MM.1S (cell line): ENCODE measurements at places on chromosomes 11 and 22.

GRCh38 chr11:76686261-76687079 lies 15.9 kb upstream of the LRRC32 start:
- H3K4me1 ChIP-seq: no peaks in the 10 kb centered on the region
- H3K27me3 ChIP-seq: no peaks in the 10 kb centered on the region
- no peak overlapping the region for H3K4me3 ChIP-seq
- no peaks in the 10 kb centered on the region for H3K36me3 ChIP-seq
- no peak for DNase-seq

- no peaks in the 10 kb centered on the region for H3K4me1 ChIP-seq
- no peak overlapping the region for H3K27ac ChIP-seq
- no peak overlapping the region for H3K4me3 ChIP-seq
- H3K36me3 ChIP-seq: no peaks in the 10 kb centered on the region
These were observed 4.2 kb upstream of the FXYD2 start for GRCh38 chr11:117828611-117829368.

GRCh38 chr11:123180574-123180973 lies 14.5 kb downstream of the CLMP start:
- no peaks in the 10 kb centered on the region for H3K4me1 ChIP-seq
- no peak overlapping the region for H3K27ac ChIP-seq
- DNase-seq: no peak
- H3K4me3 ChIP-seq: no peak overlapping the region
- H3K27me3 ChIP-seq: no peaks in the 10 kb centered on the region

- no peaks in the 10 kb centered on the region for H3K36me3 ChIP-seq
- H3K27me3 ChIP-seq: no peaks in the 10 kb centered on the region
- peak; percentile 55 for DNase-seq
- H3K4me1 ChIP-seq: peaks cover 41% of the 10 kb centered on the region
These were observed 2.6 kb upstream of the SLC5A1 start for GRCh38 chr22:32040324-32040904.

GRCh38 chr11:111569476-111569875 lies 29.0 kb downstream of the LAYN start:
- H3K36me3 ChIP-seq: no peaks in the 10 kb centered on the region
- DNase-seq: no peak
- H3K4me3 ChIP-seq: no peak overlapping the region
- no peak overlapping the region for H3K27ac ChIP-seq

DNA sequence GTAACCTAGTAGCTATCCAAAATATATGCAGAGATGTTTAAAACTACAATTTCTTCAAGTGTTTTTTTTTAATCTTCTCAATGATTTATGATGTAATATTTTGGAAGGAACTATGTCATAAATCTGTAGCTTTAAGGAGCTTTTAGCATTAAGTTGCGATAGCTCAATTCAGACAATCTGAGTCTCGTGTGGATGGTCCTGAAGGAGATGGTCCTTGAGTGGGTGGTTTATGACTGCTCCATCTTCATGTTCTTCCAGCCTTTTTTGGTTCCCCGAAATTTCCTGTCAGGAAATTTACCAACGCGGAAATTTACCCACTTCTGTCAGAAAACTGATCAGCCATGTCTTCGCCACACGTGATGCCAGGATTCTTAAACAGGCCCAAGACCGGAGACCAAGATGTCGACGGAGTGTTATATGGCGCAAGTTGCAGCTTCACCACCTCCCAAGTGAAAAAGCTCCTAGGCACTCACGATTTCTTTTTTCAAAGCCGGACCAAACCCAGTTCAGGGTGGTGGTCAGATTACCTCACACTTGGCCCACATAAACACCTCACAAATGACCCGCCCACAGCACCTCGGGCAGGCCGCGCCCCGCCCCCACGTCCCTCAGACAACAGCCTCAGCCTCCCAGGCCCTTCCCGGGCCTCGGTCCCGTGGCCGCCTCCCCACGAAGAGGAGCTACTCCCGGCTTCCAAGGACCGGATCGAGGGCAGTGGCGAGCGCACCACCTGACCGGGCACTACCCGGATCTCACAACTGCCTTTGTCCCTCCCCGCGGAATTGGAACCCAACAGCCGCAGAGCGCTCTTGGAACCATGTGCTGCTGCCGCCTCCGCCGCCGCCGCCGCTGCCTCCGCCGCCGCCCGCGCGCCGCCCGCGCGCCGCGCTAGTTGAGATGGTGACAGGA lies at the start of gene MORC2:
MORC2 (minus strand) TSS at position 760 of the 909 bp plus-strand sequence. CDS start 885 bp downstream, outside the sequence.
- H3K27me3 ChIP-seq: no peaks in the 10 kb centered on the region
- H3K36me3 ChIP-seq: peaks cover 21% of the 10 kb centered on the region
- peaks cover 7% of the 10 kb centered on the region for H3K4me1 ChIP-seq
- peak within 1 kb of the TSS; percentile 78 for H3K4me3 ChIP-seq
- peak within 1 kb of the TSS; percentile 69; the same call in 1 of the 2 replicates for H3K27ac ChIP-seq

- peaks cover 4% of the 10 kb centered on the region; the same call in 1 of the 2 replicates for H3K4me1 ChIP-seq
- H3K27ac ChIP-seq: no peak within 1 kb of the TSS
- H3K4me3 ChIP-seq: peak within 1 kb of the TSS; percentile 78
- no peak for DNase-seq
These were observed at the start of gene MDK for GRCh38 chr11:46381048-46381818. TSS of gene MDK (plus strand) at chr11:46381669. CDS start at chr11:46382058, 389 bp downstream.

GRCh38 chr11:19290356-19290755 lies 49.6 kb upstream of the E2F8 start:
- no peak overlapping the region for H3K27ac ChIP-seq
- H3K36me3 ChIP-seq: no peaks in the 10 kb centered on the region
- no peak for DNase-seq
- H3K4me1 ChIP-seq: no peaks in the 10 kb centered on the region
- no peaks in the 10 kb centered on the region for H3K27me3 ChIP-seq

- H3K4me3 ChIP-seq: no peak overlapping the region
- DNase-seq: no peak
- H3K36me3 ChIP-seq: no peaks in the 10 kb centered on the region
- H3K4me1 ChIP-seq: no peaks in the 10 kb centered on the region
- no peak overlapping the region for H3K27ac ChIP-seq
These were observed 75.4 kb upstream of the LDLRAD3 start for GRCh38 chr11:35868491-35868890.

GRCh38 chr11:117866526-117866925 lies 9.9 kb downstream of the FXYD6 start:
- DNase-seq: no peak
- H3K4me3 ChIP-seq: no peak overlapping the region
- peaks cover 22% of the 10 kb centered on the region for H3K27me3 ChIP-seq
- H3K36me3 ChIP-seq: no peaks in the 10 kb centered on the region

GRCh38 chr11:24356501-24356900 lies 140.4 kb upstream of the LUZP2 start:
- no peak overlapping the region for H3K4me3 ChIP-seq
- no peak overlapping the region for H3K27ac ChIP-seq
- H3K27me3 ChIP-seq: no peaks in the 10 kb centered on the region
- DNase-seq: no peak
- H3K36me3 ChIP-seq: no peaks in the 10 kb centered on the region

GRCh38 chr11:62337303-62338181 lies at the start of gene ASRGL1:
TSS of gene ASRGL1 (plus strand) at chr11:62337448. CDS start at chr11:62337978, 530 bp downstream.
- H3K36me3 ChIP-seq: no peaks in the 10 kb centered on the region
- peak; percentile 92 for DNase-seq
- no peaks in the 10 kb centered on the region for H3K4me1 ChIP-seq
- H3K27ac ChIP-seq: no peak within 1 kb of the TSS
- H3K4me3 ChIP-seq: peak within 1 kb of the TSS; percentile 93
- H3K27me3 ChIP-seq: peaks cover 14% of the 10 kb centered on the region; the same call in 1 of the 2 replicates

GRCh38 chr22:20552443-20553401 lies 45.3 kb downstream of the MED15 start:
- H3K4me3 ChIP-seq: no peak overlapping the region
- H3K27ac ChIP-seq: no peak overlapping the region
- DNase-seq: no peak
- no peaks in the 10 kb centered on the region for H3K27me3 ChIP-seq
- no peaks in the 10 kb centered on the region for H3K4me1 ChIP-seq

- H3K4me1 ChIP-seq: no peaks in the 10 kb centered on the region
- no peak for DNase-seq
- no peaks in the 10 kb centered on the region for H3K36me3 ChIP-seq
- H3K4me3 ChIP-seq: no peak overlapping the region
These were observed 140.6 kb downstream of the AASDHPPT start for GRCh38 chr11:106218106-106218505.

GRCh38 chr11:65872586-65873317 lies at the start of gene EFEMP2:
TSS of gene EFEMP2 (minus strand) at chr11:65872800. CDS start at chr11:65872354, 446 bp downstream.
- H3K27ac ChIP-seq: peak within 1 kb of the TSS; percentile 40; the same call in 1 of the 2 replicates
- no peaks in the 10 kb centered on the region for H3K36me3 ChIP-seq
- peak within 1 kb of the TSS; percentile 73 for H3K4me3 ChIP-seq
- H3K4me1 ChIP-seq: 0 out of 2 replicates have a peak, but pooled peaks cover 4% of the 10 kb centered on the region
- no peaks in the 10 kb centered on the region for H3K27me3 ChIP-seq

- H3K4me3 ChIP-seq: no peak overlapping the region
- DNase-seq: no peak
- H3K27me3 ChIP-seq: no peaks in the 10 kb centered on the region
- H3K36me3 ChIP-seq: peaks cover 3% of the 10 kb centered on the region; the same call in 1 of the 2 replicates
- H3K4me1 ChIP-seq: no peaks in the 10 kb centered on the region
- no peak overlapping the region for H3K27ac ChIP-seq
These were observed 11.9 kb downstream of the PCSK7 start for GRCh38 chr11:117219995-117220394.

DNA sequence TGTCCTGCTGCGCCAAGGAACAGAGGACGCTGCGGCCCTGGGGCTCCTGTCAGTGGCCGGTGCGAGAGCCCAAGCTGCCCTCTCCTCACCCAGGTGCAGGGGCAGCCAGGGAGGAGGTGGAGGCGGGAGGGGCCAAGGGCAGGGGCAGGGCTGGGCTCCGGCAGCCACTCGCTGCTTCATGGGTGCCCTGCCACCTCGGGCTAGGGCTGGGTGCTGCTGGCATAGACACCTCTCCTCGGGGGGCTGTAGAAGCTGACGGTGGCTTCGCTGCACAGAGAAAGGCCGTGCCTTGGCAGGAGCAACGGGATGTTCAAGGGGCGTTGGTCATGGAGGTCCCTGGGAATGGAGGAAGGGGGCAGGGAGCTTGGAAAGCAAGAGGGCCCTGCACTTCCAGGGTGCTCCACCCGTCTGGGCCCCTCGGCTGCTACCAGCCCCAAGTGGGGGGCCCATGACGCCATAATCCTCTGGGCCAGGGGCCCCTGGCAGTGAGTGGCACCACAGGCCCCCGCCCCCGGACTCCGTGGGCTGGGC lies 1.6 kb upstream of the TBX1 start:
- no peak for DNase-seq
- no peaks in the 10 kb centered on the region for H3K36me3 ChIP-seq
- no peak overlapping the region for H3K27ac ChIP-seq
- no peak overlapping the region for H3K4me3 ChIP-seq

- H3K36me3 ChIP-seq: no peaks in the 10 kb centered on the region
- peak; percentile 84 for DNase-seq
- H3K27ac ChIP-seq: peak overlapping the region; percentile 89
- no peak overlapping the region for H3K4me3 ChIP-seq
- peaks cover 30% of the 10 kb centered on the region for H3K4me1 ChIP-seq
- no peaks in the 10 kb centered on the region for H3K27me3 ChIP-seq
These were observed 447.4 kb downstream of the BRD1 start for GRCh38 chr22:49380095-49380827.

- no peak overlapping the region for H3K4me3 ChIP-seq
- H3K4me1 ChIP-seq: no peaks in the 10 kb centered on the region
- H3K36me3 ChIP-seq: 0 out of 2 replicates have a peak, but pooled peaks cover 3% of the 10 kb centered on the region
These were observed 87.1 kb downstream of the BCR start for GRCh38 chr22:23267226-23268043.

GRCh38 chr11:77547863-77548551 lies 41.7 kb upstream of the AQP11 start:
- H3K4me1 ChIP-seq: peaks cover 10% of the 10 kb centered on the region
- H3K27ac ChIP-seq: no peak overlapping the region
- peak; percentile 70 for DNase-seq
- H3K36me3 ChIP-seq: no peaks in the 10 kb centered on the region

DNA sequence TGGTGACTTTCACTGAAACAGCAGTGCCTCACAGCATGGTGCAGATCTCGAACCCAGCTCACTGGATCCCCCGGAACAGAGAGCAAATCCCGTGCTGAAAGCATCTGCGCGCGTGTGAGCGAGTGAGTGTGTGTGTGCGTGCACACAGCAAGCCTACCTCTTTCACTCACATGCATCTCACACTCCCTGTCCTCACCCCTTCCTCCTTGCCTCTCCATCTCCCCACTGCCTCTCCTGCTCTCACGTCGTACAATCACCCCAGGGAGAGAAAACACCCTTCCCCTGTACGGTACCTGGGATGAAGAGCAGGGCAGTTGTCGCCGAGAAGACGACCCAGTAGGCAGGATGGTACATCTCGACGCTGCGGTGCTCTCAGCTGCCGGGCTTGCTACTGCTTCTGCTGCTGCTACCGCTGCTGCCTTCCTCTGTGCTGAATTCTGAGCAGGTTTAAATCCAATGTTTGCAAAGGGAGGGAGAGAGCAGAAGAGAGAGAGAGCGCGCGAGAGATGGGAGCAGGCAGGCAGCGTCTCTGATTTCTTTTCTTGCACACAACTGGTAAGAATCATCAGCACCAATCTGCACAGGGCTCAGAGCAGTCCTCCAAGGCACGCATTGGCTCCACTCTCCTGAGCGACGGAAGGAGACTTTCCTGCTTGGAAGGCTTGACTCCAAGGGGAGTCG lies at the start of gene OPCML:
OPCML (minus strand) TSS at position 531 of the 681 bp plus-strand sequence.
- no peaks in the 10 kb centered on the region for H3K4me1 ChIP-seq
- H3K27me3 ChIP-seq: no peaks in the 10 kb centered on the region
- H3K27ac ChIP-seq: no peak within 1 kb of the TSS

- H3K4me1 ChIP-seq: no peaks in the 10 kb centered on the region
- no peak overlapping the region for H3K27ac ChIP-seq
- no peaks in the 10 kb centered on the region for H3K27me3 ChIP-seq
- DNase-seq: no peak
These were observed 25.1 kb upstream of the CAPRIN1 start for GRCh38 chr11:34026432-34026831.

DNA sequence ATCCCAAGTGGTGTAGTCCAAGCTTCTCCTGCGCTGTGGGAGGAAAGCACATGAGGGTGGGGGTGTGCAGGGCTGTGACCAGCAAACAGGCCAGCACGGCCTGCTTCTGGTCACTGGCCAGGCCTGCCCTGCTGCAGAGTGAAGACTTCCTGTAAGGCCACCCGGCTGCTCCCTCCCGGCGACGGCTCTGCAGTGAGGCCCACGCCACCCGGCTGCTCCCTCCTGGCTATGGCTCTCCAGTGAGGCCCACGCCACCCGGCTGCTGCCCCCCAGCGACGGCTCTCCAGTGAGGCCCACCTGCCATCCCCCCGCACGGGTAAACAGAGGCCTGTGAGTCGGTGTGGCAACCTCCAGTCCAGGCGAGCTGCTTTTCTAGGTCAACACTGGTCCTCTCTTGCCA lies 31.4 kb upstream of the BRSK2 start:
- H3K36me3 ChIP-seq: no peaks in the 10 kb centered on the region
- H3K27ac ChIP-seq: no peak overlapping the region
- no peaks in the 10 kb centered on the region for H3K4me1 ChIP-seq

GRCh38 chr22:35981900-35982299 lies 46.7 kb downstream of the RBFOX2 start:
- H3K27ac ChIP-seq: no peak overlapping the region
- no peaks in the 10 kb centered on the region for H3K27me3 ChIP-seq
- H3K4me3 ChIP-seq: no peak overlapping the region
- H3K36me3 ChIP-seq: no peaks in the 10 kb centered on the region
- DNase-seq: no peak

- H3K27me3 ChIP-seq: no peaks in the 10 kb centered on the region
- no peaks in the 10 kb centered on the region for H3K36me3 ChIP-seq
- DNase-seq: peak; percentile 60
These were observed 2.1 kb downstream of the LPXN start for GRCh38 chr11:58573451-58574104.

GRCh38 chr22:19809741-19810140 lies 44.9 kb downstream of the GNB1L start:
- no peak overlapping the region for H3K27ac ChIP-seq
- H3K27me3 ChIP-seq: no peaks in the 10 kb centered on the region
- H3K36me3 ChIP-seq: no peaks in the 10 kb centered on the region
- no peak overlapping the region for H3K4me3 ChIP-seq
- no peaks in the 10 kb centered on the region for H3K4me1 ChIP-seq

- H3K4me3 ChIP-seq: no peak overlapping the region
- no peak for DNase-seq
- no peak overlapping the region for H3K27ac ChIP-seq
- H3K27me3 ChIP-seq: peaks cover 92% of the 10 kb centered on the region
These were observed 15.7 kb downstream of the IFITM10 start for GRCh38 chr11:1734641-1735081.
